ENCODE measurements at places on chromosomes 4 and X.

DNA sequence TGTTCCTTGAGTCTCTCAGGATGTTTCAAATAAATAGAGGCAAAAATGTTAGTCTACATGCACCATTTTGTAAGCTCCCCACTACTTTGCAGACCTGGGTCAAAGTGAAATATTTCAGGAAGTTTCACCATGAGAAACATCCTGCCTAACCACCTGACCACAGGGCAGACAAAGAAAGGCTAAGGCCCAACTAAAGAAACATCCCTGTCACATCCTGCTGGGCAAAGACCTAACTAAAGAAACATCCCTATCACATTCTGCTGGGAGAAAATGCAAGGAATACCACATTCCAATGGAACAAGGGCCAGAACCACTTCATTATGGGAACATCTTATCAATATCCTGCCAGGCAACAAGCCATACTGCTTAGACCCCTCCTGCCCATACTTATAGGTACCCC, 1303.4 kb downstream of the TECRL start:
- no peak for DNase-seq

- DNase-seq = no peak
These were observed 84.2 kb downstream of the HPRT1 start for GRCh38 chrX:134544135-134544512.

- no peak for DNase-seq
These were observed 159.6 kb downstream of the PTTG2 start for GRCh38 chr4:38119668-38120385.

- no peak for DNase-seq
These were observed 70.3 kb downstream of the RAB28 start for GRCh38 chr4:13413729-13414437.

GRCh38 chr4:65538571-65538970, 131.7 kb downstream of the EPHA5 start:
- DNase-seq = no peak

DNA sequence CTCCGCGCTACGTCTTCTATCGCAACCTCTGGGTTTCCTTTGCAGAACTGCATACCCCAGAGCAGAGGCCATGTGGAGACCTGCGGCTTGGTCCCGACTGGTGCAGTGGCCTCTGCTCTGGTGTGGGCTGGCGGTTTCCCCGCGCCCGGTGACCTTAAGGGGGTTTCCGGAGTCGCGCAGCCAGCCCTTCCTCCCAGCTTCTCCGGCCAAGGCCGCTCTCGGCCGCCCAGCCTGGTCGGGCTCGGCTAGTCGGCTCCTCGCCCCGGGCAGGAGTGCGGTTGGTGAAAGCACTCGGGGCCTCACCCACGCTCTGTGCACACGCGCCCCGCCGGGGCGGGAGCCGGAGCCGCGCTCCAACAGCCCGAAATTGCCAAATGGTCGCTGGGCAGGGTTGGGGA, 84.9 kb downstream of the BCOR start:
- no peak for DNase-seq

DNA sequence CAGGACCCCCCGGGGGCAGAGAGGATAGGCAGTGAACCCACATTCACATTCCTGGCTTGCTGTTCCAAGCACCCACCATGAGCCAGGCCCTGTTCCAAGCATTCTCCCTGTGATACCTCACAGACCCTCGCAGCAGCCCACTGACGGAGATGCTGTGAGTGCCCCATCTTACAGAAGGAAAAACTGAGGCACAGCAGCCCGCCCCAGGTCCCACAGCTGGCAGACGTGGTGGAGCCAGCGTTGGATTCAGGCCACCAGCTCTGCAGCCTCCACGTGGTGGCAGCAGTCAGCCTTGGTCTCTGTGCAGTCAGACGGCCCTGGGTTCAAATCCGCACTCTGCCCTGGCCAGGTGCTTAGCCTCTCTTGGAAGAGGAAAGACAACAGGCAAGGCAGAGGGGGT, 16.8 kb downstream of the MAN2B2 start:
- no peak for DNase-seq

DNA sequence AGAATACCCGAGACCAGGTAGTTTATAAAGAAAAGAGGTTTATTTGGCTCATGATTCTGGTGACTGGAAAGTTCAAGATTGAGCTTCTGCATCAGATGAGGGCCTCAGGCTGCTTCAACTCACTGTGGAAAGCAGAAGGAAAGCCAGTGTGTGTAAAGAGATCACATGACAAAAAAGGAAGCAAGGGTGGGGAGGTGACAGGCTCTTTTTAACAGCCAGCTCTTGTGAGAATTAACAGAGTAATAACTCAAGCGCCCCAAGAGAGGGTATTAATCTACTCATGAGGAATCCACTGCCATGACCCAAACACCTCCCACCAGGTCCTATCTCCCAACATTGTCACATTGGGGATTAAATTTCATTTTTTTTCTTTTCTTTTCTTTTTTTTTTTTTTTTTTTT, 6.3 kb upstream of the YIPF6 start:
- DNase-seq = no peak

- DNase-seq = no peak
These were observed 35.9 kb upstream of the CLCN4 start for GRCh38 chrX:10120828-10121227.

DNA sequence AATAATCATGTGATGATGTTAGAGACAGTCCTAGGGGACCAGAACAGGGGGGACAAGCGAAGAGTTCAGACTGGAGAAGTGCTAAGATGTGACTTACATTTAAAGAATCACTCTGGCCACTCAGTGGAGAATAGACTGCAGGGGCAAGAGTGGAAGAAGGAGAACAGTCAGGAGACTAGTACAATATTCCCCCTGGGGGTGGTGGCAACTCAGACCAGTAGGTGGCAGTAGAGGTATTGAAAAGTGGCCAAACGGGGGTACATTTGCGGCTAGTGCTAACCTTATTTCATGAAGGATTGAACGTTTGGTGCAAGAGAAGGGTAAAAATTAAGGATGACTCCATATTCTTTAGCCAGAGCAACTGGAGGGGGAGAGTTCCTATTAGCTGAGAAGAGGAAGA, 2.7 kb upstream of the BMX start:
- peak; percentile 52 for DNase-seq

DNA sequence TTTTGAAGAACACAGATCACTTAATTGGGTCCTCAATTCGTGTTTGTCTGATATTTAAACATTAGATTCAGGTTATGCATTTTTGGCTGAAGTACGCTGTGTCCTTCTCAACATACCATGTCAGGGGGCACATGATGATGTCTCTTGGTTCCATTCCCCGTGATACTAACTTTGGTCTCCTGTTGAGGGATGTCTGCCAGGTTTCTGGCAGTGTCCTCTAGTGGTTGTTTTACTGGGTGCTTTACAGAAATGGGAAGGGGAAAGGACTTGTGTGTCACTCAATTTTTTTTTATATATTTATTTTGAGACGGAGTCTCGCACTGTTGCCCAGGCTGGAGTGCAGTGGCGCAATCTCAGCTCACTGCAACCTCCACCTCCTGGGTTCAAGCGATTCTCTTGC, 58.2 kb downstream of the WWC2 start:
- DNase-seq = no peak

DNA sequence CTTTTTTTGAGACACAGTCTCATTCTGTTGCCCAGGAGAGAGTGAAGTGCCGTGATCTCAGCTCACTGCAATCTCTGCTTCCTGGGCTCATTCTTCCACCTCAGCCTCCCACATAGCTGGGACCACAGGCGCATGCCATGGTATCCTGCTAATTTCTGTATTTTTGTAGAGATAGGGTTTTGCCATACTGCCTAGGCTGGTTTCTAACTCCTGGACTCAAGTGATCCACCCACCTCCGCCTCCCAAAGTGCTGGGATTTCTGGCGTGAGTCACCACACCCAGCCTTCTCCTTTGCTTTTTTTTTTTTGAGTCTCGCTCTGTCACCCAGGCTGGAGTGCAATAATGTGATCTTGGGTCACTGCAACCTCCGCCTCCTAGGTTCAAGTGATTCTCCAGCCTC, 94.1 kb downstream of the PDS5A start:
- DNase-seq = no peak

DNA sequence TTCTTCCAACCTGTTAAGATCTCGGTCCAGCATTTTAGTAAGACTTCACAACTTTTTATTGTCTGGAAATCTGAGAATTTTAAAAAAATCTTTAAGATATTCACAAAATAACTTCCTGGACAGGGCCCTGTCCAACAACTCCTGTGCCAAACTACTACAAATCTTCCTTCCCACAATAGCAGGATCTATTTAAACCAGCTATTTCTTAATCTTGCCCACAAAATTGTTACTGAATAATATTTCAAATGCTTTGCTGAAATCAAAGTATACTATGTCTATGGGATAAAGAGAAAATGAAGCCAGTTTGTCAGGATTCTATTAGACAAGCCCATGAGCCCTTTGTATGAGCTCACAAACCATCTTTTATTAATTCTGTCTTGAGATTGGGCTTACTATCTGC, 104.1 kb upstream of the DDIT4L start:
- DNase-seq = no peak

DNA sequence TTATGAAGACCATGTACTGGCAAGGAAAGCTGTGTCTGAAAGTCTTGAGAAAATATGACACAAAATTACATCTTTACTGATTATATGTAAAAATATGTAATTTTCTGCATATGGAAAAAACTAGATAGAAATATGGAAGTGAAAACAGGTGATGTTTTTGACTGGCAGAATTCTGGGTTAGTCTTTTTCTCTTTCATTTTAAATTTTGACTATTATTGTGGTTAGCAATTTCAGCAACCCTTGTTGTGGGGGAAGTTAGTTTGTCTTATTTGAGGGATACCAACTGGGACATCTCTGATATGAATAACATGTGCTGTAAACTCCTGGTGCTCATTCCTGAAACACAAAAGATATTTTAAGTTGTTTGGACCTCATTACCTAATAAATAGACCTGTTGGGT, 49.9 kb upstream of the CPEB2 start:
- no peak for DNase-seq

DNA sequence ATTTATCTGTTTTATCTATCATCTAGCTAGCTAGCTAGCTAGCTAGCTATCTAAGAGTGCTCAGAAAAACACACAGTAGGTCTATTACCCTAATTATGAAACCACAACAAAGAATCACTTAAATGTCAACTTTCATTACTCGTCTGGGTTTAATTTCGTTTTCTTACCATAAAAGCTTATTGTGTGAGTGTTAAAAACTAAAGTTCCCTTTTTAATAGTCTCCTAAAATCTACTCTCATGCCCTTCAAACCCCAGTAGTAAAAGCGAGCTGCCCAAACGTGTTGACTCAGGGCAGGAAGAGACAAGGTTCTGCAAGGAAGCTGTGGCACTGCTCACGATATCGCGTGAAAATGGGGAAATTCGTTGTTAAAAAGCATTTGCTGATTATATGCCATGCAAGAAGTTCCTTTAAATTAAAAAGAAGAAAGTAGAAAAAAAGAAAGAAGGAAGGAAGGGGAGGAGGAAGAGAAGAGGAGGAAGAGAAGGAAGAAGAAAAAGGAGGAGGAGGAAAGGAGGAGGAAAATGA, 595 bp downstream of the MBNL3 start:
- DNase-seq = peak; percentile 63

GRCh38 chrX:149845385-149845784, 35.6 kb upstream of the MAGEA8 start:
- no peak for DNase-seq

DNA sequence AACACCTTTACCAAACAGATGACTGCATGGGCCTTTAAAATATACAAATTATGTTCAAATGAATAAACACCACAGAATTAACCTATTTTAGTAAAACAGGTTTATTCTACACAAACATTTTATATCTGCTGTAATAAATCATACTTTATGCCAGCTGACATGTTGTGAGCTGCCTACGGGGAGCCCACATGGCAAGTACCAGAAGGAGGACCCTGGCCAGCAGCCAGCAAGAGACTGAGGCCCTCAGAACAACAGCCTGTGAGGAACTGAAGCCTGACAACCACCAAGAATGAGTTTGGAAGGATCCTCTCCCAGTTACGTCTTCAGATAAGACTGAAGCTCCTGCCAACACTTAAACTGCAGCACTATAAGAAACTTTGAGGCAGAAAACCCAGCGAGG, 377.0 kb downstream of the PDGFC start:
- DNase-seq = no peak

DNA sequence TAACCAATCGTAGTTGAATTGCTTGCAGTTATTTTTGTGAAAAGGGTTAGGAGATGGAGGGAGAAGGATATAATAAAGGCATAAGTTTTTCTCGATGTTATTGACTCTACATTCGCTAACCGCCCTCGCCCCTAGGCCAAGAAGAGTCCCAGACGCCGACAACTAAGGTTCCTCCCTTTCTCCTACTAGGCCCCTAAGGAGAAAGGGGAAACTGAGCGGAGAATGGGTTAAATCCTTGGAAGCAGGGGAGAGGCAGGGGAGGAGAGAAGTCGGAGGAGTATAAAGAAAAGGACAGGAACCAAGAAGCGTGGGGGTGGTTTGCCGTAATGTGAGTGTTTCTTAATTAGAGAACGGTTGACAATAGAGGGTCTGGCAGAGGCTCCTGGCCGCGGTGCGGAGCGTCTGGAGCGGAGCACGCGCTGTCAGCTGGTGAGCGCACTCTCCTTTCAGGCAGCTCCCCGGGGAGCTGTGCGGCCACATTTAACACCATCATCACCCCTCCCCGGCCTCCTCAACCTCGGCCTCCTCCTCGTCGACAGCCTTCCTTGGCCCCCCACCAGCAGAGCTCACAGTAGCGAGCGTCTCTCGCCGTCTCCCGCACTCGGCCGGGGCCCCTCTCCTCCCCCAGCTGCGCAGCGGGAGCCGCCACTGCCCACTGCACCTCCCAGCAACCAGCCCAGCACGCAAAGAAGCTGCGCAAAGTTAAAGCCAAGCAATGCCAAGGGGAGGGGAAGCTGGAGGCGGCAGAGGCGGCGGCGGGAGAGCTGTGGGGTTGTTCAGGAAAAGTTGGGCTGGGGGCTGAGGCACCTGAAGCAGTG, 5.9 kb downstream of the ATOH1 start:
- DNase-seq = no peak

DNA sequence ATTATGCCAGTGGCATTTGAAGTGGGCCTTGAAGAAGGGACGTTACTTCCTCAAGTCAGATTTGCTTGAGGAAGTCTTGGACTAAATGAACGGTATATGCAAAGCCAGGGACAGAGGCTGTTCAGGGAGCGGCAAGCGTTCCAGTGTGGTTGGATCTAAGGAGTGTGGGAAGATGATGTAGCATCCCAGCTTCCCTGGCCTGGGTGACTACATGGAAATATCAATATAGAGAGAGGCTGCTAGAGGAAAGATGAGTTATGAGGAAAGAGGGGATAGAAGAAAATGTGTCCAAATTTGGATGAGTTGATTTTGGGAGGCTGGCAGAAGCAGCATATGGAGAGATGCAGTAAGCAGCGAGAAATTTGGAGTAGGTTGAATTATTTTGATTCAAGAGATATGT, 432.5 kb upstream of the TENM3 start:
- no peak for DNase-seq

DNA sequence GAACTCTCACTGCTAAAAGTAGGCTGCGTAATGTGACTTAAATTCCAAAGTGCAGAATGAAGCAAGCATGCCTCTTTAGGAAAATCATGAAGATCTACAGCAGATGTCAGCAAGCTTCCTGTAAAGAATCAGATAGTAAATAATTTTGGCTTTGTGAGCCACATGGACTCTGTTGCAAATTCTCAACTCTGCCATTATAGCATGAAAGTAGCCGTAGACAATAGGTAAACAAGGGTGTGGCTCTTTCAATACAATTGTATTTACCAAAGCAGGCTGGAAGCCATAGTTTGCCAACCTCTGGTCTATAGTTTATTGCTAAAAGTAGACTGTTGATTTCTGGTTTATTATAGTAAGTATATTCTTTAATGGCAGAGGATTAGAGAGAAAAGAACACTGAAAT, 80.3 kb upstream of the FAM9B start:
- DNase-seq = no peak

All from CD8-positive, alpha-beta T cell (primary cell).